ENCODE measurements at places on chromosomes 2 and 18.

DNA sequence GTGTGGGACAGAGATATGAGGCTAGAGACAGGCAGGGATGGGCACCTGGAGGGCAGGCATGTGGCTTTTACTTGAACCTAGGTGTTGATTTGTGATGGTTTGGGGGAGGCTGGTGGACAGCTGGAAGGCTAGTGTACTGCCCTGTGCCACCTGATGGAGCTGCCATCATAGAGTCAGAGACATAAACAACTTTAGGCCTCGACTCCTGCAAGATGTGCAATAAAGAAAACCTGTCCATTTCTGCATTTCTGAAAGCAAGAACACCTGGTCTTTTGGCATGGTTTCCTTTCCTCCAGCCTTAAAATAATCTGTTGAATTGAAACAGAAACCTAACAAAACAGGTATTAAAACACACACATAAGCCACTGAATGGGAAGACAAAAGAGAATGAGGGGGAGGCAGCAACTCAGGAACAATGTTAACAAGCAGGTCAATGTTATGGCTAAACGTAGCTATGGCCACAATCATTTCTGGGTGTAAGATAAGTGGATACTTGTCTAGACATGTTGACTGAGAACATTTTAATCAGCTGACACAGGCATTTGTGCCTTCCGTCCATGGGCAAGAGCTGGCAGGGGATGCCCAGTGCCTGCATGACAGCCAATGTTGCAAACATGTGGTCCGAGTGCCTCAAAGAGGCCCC is 87.8 kb downstream of the KCTD1 start:
- DNase-seq: peak; percentile 87

DNA sequence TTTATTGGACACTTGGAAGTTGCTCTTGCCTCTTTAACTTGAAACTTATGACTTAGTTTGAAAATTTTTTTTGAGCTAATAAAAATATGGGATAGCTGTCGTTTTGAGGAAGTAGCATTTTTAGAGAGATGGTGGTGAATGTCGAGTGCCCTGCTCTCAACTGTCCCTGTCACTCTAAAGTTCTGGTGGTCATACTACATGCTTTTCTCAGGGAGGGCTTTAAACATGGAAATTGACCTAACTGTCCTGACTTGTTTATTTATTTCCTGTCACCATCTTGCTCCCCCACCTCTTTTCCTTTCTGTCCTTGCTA is 16.0 kb downstream of the CEP192 start:
- DNase-seq: no peak

DNA sequence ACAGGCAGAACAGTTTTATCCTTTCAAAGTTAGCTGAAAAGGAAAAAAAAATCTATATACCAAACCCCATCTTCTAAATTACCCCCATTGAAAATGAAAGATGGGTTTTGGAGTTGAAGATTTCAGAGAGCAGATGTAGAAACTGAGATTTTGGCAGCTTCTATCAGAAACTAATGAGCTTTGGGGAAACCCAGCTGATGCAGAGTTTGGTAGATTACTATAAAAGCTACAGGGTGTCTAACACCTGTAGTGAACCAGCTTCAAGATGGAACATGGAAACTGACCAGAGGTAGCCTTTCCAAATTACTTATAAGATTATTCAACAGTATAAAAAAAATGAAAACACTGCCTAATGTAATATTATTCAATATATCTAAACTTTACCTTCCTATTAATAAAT is 583.1 kb downstream of the XIRP2 start:
- no peak for DNase-seq

DNA sequence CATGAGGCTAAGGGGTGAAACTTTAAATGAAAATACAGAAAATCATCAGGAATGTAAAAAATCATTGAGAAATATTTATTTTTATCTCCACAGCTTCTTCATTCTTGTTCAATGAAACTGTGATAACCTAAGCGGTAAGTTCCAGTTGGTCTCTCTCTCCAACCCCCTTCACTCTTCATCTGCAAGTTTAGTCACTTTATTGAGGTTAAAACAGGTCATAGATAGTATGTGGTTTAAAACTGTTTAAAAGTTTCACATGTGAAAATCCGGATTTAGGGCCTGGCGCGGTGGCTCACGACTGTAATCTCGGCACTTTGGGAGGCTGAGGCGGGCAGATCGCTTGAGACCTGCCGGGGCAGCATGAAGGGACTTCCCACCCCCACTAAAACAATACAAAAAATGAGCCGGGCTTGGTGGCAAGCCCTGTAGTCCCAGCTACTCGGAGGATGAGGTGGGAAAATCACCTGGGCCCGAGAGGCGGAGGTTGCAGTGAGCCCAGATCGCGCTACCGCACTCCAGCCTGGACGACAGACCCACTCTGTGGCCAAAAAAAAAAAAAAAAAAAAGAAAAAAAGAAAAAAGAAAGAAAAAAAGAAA is 1.6 kb upstream of the PHLPP1 start:
- no peak for DNase-seq

- DNase-seq: no peak
Measured at GRCh38 chr18:42925036-42925435, 190.4 kb downstream of the RIT2 start.

DNA sequence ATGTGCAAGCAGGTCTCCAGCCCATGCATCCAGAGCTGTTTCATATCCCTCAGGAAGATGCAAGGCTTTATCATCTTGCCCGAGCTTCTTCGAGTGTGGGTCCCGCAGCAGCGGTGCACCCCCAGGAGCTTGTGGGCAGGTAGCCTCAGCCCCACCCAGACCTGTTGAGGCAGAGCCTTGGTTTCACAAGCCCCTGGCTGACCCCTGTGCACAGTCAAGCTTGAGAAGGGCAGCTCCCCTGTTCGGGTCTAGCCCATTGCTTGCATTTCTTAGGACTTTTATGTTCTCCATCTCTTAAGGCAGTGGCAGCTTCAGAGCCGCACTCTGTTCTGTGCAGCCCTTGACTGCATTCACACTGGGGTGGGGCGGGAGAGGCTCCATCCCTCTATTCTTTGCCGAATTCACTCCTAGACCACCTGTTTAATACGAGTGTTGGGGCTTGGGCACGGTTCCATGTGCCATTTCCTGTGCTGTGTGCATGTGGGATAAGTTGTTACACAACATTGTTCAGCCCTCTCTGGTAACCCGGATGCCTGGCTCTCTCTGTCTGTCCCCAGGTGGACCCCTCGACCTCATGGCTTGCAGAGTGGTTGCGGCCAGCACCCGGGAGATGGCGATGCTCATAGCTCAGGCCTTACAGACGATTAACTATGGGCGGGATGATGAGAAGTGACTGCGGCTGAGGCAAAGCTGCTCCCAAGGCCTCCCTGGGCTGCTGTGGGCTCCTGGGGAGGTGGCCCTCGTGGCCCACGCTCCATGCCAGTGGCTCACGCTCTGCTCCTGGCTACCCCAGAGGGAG is 48.7 kb downstream of the IMPA2 start:
- DNase-seq: no peak

DNA sequence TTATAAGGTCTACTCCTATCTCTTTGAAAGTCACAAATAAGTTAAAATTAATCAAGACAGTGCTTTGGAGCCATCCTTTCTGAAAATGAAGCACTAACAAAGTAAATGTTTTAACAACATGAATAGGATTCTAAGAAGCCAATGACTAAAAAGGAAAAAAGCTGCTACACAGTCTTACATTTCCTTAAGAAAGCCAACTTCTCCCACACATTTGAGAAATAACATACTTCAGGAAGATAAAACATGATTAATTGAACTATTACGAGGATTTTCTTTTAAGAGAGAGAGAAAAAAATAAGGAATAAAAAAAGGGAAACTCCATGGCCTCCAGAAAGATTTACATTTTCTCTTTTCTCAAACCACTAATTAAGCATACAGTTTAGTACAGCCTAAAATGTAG is 113.1 kb downstream of the GCA start:
- peak; percentile 70 for DNase-seq

DNA sequence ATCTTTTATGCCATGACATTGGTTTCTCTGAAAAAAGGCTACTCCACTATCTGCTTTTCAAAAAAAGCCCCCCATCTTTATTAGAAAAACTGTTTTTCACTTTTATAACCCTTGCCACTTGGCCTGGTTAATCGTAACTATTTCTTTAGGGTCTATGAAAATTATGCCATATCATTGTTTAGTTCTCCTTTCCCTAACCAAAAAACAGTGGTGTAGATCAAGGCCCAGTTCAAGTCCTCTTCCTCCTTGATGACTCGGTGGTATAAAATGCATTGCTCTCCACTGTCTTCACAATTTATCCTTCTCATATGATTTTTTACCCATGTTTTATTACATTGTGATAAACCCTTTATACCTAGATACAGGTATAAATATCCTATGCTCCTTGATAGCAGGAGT is 205.5 kb downstream of the ZNF521 start:
- DNase-seq: peak; percentile 4

DNA sequence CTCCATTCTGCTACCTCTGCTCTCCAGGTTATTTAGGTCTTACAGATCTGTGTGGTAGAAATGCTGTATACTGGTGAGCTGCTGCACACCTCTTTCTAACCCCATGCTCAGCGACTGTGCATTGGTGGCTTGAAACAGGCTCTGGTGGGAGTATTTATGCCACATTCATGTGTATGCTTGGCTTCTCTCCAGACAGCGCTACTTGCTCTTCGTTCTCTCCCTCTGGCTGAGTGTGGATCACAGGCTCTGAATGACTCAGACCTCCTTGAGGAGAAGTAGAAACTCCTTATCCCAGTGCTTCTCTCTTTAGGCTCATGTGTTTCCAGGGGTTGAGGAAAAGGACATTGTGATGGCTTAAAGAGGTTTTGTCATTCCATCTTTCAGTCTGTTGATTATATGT is 54.9 kb downstream of the FHOD3 start:
- peak; percentile 94 for DNase-seq

DNA sequence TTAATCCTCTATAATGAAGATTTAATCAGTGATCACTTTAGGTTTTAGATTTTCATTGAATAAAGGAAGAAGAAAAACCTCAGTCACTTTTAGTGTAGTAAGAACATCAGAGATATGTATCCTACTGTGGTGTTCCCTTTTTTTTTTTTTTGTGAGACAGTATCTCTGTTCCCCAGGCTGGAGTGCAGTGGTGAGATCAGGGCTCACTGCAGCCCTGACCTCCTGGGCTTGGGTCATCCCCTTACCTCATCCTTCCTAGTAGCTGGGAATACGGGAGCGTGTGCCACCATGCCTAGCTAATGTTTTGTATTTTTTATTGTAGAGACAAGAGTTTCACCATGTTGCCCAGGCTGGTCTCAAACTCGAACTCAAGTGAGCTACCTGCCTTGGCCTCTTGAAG is 5.1 kb downstream of the SLC39A10 start:
- DNase-seq: no peak

- DNase-seq: no peak
Measured at GRCh38 chr2:217800433-217801114, 202.2 kb downstream of the TNS1 start.

GRCh38 chr2:168245074-168245825 is 2.1 kb downstream of the STK39 start:
- no peak for DNase-seq

Measured in astrocyte (in vitro differentiated cells and primary cell).